CD4-positive, alpha-beta memory T cell (primary cell): ENCODE measurements at places on chromosomes 16 and 17.

DNA sequence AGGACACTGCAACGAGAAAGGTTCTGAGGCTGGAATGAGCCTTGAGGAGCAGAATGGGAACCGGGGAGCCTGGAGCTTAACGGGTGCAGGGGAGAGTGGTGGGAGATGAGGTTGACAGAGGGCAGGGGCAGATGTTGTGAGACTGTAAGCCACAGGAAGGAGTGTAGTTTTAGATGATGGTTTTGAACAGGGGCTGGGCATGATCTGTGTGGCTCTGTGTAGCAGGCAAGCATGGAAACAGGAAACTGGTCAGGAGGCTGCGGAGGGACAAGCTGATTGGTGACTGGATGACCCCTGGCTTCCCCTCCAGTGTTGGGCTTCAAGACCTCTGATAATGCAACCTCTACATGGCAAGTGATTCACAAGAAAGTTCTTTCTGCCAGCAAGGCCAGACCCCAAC lies 1.4 kb upstream of the CNGB1 start:
- no peak for DNase-seq

GRCh38 chr16:67563708-67564468 lies 1.6 kb downstream of the CTCF start:
- peak; percentile 48 for DNase-seq

DNA sequence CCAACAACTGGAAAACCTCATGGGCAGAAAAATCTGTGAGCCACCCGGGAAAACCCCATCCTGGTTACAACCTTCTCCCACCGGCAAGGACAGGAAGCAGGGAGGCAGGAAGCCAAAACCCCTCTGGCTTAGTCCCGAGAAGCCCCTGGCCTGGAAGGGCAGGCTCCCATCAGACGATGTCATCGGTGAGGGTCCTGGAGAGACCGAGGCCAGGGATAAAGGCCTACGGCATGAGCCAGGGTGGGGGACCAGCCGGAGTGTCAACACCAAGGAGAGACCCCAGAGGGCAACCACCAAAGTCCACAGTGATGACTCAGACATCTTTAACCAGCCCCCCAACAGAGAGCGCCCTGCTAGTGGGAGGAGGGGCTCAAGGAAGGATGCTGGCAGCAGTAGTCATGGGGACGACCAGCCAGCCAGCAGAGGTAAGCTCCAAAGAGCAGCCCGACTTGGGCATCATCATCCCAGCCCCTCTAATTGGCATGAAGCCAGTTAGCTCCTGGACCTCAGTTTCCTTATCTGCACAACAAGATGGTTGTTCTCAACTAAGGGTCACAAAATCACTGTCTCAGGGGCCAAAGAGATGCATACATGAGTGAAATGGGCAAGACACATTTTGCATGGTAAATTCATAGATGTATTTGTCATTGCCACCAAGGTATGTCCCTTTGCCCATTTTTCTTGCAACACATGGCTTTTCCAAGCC lies 190.7 kb downstream of the KATNIP start:
- DNase-seq = no peak

DNA sequence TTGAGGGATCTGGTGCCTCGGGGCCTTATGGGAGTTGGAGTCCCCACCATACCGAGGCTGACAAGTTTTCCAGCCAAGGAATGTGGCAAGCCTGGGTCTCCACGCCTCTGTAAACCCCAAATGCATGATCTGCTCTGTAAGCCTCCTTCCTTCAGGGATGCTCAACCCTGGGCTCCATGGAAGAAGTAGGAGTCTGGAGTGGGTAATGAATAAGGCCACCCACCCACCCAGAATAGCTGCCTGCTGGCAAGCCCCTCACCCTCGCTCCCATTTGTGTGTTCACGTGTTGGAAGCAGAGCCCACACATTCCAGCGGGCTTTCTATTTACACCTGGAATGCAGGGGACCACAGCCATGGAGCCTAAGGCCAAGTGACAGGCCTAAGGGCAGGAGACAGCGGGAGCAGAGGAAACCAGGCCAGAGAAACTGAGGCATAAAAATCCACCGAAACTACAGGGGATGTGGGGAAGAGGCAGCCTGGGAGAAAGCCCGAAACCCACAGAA lies 4.4 kb downstream of the DLG4 start:
- DNase-seq = no peak

- DNase-seq = no peak
Measured at GRCh38 chr17:81200695-81201580, 21.8 kb downstream of the CEP131 start.

DNA sequence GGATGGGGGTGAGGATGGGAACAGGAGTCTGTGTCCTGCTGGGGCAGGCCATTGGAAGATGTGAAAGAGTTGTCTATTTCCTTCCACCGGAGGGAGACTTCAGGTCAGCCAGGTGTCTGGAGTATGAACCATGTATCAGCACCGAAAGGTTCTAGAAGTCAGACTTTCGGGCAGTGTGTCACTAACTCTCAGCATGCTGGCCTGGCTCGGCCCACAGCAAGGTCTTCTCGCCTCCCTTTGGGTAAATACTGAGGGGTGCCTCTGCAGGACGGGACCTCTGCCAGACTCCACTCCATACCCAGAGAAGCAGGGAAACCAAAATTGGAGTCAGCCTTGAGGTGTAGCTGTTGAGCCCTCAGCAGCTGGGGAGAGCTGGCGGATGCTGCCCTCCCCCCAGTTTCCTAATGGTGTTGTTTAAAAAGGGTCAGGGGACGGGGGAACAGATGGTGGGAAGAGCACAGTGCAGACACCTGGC lies 507 bp downstream of the CIITA start:
- no peak for DNase-seq

- DNase-seq = no peak
Measured at GRCh38 chr16:46796764-46797269, 34.2 kb downstream of the C16orf87 start.
